Brain (organoid and tissue), 16 donors: ENCODE measurements at places on chromosomes 5 and 9.

GRCh38 chr5:171743436-171744076 is 42.1 kb upstream of the SMIM23 start:
- DNase-seq: no peak

DNA sequence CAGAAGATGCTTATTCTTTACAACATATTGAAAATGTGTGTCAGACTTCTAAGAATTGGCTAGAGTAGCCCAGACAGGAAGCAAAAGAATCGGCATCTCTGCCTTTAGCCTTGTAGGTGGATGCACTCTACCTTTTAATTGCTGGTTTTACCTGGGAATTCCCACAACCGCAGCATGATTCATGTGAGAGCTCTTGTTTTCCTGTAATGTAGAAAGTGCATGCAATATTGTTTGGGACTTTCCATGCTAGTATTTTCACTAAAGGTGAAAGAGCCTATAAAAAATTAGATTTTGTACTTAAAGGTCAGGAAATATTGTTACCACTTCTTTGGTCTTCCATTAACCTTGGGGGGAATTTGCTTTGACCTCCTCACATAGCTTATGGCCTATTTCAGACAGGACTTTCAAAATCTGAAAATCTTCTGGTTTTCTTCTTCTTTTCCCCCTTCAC is 89.8 kb downstream of the NTRK2 start:
- DNase-seq: no peak

GRCh38 chr9:110900456-110900855 is 137.8 kb downstream of the LPAR1 start:
- DNase-seq: no peak

DNA sequence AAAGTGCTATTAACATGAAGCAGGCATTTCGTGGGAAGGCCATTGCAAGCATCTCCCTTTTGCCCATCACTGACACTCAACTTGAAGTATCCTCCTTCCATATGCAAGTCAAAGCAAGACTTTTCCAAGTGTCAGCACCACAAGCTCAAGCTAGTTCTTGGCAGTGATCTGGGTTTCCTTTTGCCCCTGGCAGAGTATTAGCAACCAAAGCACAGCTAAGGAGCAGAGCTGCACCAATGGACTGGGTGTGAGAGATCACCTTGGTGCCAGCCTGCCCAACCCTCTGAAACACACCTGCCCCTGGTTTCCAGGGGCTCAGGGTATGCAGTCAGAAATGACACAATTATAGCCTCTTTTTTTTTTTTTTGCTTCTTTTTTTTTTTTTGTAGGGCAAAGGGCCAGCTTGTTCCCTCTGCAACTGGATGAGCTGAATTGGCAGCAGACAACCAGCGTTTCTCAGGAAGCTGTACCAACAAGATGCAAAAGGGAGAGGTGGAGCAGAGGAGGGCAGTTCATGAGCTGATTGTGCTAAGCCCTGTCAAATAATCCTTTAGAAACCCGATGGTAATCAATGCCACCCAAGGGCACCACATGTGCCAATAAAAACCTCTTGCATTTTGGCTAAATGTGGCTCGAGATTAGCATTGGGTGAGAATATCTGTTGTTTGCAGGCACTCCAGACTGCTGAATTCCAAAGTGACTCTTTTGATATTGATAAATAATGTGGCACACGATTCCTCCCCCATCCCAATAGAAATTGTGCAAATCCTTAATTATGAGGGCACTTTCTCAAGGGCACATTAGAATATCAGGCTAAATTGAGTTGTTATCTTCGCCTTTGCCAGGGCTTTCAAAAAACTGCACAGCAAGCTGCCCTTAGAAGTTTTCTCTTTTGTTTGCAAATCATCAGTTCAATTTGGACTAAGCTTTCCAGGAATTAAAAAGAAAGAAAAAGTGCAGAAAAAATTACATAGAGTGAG is 192.4 kb downstream of the GAS1 start:
- peak; percentile 29 for DNase-seq

GRCh38 chr9:112844771-112845542 is 45.7 kb downstream of the SLC46A2 start:
- peak; percentile 73 for DNase-seq
